ENCODE measurements at places on chromosomes 1 and 21.

- no peak for DNase-seq
Observed at GRCh38 chr1:117576236-117576635, 29.6 kb upstream of the TENT5C start.

DNA sequence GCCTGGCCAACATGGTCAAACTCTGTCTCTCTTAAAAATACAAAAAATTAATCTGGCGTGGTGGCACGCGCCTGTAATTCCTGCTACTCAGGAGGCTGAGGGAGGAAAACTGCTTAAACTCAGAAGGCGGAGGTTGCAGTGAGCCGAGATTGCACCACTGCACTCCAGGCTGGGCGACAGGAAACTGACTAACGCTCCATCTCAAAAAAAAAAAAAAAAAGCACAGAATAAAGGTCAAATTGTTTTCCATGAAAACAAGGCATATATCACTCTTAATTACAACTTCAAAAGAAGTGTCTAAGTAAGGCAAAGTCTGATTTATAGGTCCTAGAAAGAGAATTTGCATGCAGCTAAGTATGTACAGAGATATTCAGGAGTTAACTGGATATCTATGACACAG, 25.6 kb downstream of the EYA3 start:
- no peak for DNase-seq

GRCh38 chr1:175191659-175192058, 917 bp downstream of the KIAA0040 start:
- DNase-seq: no peak

GRCh38 chr1:221751226-221751887, 9.5 kb upstream of the DUSP10 start:
- no peak for DNase-seq

DNA sequence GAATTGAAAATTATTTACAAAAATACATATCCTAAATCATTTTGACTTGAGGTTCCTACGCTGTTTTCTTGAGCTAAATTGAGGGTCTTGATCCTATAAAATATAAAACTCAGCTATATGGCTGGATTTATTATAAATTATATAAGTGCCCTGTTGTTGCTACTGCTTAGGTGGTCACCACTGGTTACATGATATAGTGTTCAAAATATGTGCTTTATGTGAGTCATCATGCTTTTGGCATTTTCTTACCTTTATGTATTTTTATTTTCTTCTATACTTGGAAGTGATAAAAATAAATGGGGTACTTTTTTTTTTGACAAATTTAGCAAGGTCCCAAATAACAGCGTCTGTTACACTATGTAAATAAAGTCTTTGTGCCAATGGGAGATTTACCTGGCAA, 31.1 kb upstream of the PTPRC start:
- DNase-seq: no peak

DNA sequence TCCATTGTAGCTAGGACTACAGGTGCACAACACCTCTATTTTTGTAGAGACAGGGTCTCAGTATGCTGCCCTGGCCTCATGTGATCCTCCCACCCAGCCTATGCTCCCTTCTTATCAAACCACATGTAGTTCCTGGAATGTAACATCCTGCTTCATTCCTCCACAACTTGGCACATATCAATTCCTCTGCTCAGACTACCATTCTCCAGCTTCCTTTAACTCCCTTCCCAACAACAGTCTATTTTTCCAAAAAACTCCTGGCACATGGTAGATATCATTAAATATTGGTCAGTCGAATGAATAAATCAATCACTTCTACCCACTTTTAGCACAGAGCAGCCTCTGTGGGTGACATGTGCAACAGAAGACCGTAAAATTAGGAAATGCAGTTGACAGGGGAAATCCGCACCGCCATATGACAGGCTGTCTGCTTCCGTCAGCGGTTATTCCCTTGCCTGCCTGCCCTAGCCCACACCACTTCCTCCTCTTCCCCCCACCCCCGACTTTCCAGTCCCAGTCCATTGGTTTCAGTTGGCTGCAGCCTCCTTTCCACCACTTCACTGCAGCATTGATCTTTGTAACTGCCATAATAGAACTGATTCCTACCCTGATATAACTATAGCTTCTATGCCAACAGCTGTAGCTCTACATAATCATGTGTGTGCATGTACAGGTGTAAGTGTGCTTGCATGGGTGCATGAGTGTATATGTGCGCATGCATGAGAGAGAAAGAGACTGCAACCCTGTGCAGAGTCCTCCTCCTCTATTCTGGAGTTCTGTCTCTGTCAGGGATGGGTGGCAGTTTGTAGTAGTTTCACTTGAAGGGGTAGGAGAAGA, 6.8 kb upstream of the AKR1A1 start:
- no peak for DNase-seq

- no peak for DNase-seq
Observed at GRCh38 chr1:31409946-31410858, 2.8 kb upstream of the SERINC2 start.

GRCh38 chr1:21378705-21379494, 61.0 kb upstream of the NBPF3 start:
- no peak for DNase-seq

DNA sequence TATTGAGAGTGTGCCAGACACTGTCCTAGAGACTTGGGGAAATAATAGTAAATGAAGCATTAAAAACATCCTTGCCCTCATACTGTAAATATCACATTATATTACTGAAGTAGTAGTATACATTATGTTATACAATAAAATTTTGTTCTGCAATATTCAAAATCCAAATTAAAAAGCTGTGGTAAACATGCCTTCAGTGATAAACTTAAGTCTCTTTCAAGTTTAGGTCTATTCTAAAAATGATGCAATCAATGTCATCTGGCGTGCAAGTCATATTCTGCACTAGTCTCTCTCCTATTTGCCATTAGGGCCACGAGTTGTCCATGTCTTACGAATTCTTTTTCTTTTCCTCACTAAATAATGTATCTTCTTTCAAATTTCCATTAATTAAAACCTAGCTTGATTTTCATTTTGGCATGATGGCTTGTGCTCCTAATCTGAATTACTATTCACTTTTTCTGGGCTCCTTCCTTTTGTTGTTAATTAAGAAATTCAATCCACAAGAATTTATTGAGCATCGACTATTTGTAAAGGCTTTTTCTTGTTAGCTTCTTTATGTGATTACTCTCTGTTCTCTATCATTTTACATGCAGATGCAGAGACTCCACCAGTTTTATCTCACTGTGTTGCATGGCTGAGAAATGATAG, 130.7 kb downstream of the COQ8A start:
- DNase-seq: no peak

DNA sequence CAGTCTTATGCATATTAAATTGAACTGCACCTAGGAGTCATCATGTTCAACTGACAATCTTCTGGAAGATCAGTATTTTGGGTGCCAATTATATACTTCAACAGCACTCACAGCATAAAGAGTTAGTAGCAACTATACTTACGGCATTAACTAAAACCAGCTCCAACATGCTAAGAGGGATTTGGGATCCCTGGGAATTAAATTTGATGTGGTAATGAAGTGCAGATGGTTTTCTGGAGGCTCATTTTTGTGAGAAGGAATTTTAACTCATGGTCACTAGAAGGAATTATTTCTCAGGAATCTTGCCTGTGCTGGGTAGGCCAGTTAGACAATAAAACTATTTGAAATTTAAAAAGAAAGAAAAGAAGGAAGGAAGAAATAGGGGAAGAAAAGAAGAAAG, 18.3 kb downstream of the IFI44 start:
- DNase-seq: no peak

DNA sequence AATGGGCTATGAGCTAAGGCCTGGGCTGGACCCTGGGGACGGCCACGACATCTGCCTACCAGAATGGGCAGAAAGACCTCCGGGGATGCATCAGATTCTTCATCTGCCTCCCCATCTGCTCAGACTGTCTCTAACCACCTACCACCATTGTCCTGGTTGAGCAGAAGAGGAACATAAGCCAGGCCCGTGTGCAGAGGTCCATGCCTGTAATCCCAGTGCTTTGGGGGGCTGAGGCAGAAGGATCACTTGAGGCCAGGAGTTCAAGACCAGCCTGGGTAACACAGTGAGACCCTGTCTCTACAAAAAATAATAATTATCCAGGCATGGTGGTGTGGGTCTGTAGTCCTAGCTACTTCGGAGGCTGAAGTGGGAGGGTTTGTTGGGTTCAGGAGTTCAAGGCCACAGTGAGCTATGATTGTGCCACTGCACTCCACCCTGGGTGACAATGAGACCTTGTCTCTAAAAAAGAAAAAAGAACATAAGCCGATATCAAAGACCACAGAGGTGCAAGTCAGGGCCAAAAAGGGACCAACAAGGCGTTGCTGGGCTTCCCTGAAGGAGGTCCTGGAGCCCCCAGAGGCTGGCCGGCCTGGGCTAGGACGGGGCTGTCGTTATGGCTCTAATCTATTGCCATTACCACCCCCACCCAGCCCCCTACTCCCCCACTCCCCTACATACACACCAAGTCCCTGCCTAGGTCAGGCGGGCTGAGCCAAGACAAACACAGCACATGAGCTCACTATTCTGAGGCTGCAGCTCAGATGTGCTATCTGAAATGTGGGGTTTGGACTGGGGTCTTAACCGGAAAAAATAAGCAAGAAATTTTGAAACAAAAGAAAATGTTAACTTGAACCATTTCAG, 239.2 kb upstream of the RAB4A start:
- no peak for DNase-seq

DNA sequence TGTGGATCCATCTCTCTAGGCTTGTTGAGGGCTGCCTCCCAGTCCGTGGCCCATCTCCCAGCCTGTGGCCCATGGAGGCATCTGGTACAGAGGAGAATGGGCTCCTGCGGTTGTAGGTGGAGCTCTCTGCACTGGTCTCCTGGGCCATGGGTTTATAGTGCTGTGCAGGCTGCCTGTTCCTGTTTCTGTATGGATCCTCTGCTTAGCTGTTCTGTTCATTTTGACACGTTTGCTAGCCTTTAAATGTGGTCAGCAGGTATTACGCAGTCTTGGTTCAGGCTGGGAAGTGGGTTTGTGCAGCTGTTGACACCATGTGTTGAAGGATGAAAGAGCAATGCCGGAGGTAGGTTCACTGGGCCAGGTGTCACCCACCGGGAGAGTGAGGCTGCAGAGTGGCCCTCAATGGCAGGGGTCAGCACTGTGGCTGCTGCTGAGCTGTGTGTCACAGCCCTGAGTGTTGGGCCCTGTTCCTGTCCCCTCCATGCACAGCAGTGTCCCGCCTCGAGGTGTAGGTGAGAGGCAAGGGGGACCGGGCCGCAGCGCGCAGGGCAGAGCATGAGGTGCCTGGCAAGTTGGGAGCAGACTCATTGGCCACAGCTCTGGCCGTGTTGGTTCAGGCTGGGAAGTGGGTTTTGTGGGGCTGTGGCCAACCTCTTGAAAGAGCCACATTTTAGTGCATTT, 39.0 kb downstream of the SNAP47 start:
- DNase-seq: no peak

DNA sequence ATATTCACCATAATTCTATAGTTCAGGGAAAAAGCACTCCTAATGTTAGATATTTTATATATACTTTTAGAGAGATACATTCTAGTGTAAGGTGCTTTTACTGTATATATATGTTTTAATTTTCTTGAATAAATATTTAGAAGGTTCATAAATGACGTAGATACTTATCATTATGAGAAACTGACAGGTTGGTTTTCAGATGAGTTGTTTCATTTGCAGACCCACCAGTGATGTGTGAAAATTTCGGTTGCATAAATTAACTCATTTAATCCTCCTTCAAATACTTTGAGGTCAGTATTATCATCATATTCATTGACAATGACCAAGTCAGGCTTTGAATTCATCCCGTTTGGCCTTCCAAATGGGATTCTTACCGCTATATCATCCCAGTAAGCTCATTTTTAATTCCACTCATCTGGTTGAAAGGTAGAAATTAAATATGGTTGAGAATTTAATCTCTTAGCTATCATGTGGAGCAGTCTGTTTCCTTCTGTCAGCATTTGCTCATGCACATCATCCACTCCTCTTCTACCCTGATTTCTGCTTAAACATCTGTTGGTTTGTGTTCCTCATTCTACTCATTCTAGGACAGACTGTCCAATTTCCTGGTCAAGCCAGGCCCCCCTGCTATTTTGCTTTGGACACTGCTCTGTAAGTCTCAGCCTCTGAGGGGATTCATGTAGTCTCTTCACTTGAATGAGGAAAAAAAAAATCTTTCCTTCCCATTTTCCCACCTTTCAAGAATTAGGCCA, 1156.6 kb downstream of the PLA2G4A start:
- no peak for DNase-seq

DNA sequence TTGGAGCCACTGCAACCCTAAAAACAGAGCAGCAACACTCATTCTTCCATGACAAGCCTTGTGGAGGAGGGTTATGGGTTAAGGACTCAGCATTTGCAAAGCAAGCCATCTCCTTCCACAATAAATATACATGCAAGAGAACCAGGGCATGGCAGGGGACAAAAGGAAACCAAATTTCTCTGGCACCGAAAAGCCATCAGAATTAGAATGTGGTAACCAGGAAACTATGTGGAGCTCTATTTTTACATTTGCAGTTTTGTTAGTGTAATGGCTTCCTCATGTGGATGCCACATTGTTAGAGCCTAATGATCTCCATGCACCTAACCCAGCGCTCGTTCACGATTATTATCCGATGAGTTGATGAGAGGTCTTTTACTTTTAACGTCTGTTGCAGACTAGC, 91.7 kb downstream of the NAV1 start:
- DNase-seq: no peak

DNA sequence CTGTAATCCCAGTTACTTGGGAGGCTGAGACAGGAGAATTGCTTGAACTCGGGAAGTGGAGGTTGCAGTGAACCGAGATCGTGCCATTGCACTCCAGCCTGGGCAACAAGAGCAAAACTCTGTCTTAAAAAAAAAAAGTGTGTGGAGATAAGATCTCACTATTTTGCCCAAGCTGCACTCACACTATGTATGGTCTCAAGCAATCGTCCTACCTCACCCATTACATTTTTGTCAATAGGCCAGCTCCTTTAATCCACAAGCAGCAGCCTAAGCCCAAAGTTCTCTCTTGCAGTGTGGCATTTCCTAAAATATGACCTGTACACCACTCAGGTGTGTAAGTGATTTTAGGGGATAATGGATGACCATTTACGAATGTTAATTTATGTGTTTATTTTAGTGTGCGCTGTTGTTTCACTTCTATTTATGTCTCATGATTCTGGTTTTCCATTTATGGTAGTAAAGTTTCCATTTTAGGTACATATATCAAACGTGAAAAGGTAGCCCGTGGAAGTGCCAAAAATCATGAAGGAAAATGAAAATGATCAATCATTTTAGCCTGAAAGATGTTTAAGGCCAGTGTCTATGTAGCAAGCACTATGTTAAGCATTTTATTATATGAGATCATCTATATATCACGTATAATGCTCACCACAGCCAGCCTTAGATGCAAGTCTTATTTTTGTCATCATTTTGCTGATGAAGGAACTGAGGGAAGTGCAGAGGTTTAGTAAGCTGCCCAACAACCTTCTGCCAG, 5.6 kb downstream of the LCK start:
- no peak for DNase-seq

DNA sequence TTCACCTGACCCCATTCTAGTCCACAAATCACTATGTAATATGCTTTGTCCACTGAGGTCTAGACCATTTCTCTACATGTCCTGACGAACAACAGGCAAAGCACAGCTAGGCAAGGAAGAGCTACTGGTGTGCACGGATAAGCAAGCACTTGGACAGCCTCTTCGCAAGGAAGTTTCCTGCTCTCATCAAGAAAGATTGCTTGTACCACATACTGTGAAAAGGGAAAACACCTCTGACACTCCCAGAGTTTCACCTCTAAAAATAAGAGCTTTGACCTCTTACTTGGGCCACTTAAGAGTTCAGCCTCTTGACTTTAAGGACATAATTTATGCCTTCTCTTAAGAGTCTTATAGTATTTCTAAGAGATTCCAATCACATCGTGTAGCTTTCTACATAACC, 36.0 kb upstream of the LPAR3 start:
- no peak for DNase-seq

GRCh38 chr1:32242341-32242851, 4.6 kb upstream of the FAM167B start:
- no peak for DNase-seq

Data from smooth muscle cell of the brain vasculature (primary cell).